Activated CD8-positive, alpha-beta T cell treated with anti-CD3 and anti-CD28 coated beads for 36 hours (primary cell): ENCODE measurements at places on chromosomes 2 and 18. TPM values are rescaled to one million over a fixed set of nuclear protein-coding genes. Genes with fewer than 3 reads are reported as not detected.

GRCh38 chr18:38611036-38611964 is 1045.7 kb upstream of the CELF4 start:
- peak; percentile 35 for DNase-seq

DNA sequence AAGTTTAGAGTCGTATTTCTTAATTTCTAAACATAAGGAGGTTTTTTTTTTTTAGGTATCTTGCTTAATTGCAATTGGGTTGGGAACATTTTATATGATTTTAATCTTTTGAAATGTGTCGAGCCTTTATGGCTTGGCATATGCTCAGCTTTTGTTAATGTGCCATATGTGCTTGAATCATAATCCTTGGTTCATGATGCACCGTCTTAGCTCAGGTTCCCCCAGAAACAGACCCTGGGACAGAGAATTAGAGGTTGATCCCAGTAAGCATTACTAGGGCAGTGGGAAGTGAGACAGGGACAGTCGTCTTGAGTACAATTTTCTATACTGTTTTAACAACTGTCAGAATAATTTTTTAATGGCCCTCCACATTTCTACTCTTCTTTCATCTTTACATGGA is 9.3 kb downstream of the CHCHD5 start:
- no peak for DNase-seq

DNA sequence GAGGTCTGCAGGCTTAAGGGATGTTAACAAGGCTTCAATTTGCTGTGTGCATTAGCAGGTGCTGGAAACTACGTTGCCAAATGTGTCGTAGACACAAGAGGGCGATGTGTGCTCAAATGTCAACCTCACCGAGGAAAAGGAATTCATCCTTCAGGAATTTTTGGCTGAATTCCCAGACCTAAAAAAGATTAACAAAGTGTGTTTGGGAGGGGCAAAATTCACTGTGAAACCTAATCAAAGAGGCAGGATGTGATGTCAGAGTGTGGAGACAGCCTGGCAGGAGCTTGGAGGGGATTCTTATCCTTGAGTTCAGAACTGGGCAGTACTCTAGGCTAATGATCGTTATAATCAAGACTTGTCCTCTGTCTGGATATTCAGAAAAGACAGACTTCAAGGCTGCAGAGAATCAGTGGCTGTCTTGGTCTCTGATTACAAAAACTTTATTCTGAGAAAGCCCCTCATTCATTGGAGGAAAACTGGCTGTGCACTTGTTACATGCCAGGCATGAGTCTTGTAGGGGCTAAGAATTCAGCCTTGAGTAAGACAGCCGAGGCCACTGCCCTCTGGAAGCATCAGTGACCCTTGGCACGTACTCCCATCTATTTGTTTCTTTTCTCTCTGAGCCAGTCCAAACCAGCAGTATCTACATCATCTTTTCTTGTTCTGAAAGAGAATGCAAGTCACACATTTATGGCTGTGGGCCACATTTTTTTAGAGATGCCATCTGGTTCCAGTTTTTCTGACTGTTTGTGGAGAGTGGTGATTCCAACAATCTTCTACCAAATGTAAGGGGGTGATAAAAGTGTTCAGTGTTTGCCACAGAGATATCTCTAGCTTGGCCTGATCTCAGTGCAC is 18.7 kb upstream of the SCYGR1 start:
- peak; percentile 37 for DNase-seq

DNA sequence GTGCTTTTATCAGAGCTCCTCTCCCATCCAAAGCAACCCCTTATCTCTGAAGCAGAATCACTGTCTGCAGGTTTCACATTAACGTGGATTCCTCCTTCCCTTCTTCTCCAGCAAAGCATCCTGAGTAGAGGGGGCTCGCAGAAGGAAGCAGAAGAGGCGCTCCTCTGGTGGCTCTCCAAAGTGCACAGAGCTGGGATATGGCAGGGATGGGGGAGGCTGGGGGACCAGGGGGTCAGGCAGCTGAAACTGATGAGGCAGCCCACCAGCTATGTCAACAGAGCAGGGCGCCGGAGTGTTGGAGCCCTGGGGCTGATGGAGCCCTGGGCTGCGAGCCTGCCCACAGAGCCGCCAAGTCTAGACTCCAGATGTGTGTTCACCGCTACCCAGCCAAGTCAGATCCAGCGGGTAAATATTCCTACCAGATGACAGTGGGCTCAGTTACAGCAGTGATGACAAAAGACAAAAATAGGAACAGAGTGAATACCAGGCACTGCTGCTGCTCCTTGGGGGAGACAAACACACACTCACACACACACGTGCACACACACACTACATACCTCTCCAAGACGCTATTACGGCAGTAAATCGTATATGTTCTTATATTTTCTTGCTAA is 678.3 kb upstream of the ID2 start:
- DNase-seq = no peak

GRCh38 chr2:236393581-236393980 is 129.4 kb upstream of the ASB18 start:
- no peak for DNase-seq

DNA sequence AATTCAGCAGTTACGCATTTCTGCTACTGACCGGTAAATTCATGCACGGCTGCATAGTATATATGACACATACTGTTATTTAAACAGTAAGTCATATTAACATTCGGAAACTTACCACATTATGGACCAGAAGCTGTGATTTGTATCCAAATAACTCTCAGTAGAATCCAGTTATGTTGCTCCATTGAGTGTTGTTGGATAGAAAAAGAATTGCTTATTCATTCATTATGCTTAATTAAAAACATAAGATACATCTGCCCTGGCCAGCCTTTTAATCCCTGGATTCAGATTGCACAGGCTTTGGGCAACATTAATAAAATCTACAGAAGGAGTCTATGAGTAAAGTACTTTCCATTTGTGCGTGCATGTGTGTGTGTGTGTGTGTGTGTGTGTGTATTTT is 111.3 kb downstream of the CPS1 start:
- DNase-seq = no peak

- peak; percentile 63 for DNase-seq
Measured at GRCh38 chr18:5868218-5868854, 27.0 kb downstream of the TMEM200C start.

DNA sequence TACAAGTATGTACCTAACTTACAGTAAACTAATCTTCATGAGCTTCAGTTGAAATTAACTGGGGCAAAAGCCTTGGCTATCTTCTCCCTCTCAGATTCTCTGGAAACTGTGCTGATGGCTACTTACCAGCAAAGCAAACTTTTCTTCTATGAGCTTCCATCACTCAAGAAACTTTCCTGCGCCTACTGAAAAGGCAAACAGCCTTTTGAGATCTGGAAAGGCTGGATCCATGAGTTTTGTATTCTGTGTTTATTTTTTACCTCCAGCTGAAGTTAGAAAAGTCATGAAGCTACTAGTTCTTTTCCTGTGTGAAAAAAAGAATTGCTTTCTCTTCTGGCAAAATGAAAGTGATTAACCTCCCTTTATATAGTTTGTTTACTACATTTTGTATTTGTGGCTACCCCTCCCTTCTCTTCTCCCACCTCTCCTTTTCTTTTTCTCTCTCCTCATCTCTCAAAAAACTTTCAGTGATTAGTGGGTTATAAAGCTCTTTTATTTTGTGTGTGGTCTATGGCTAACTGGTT is 49.2 kb upstream of the RNF152 start:
- no peak for DNase-seq

- DNase-seq = no peak
Measured at GRCh38 chr18:26700201-26700600, 151.8 kb upstream of the KCTD1 start.

- no peak for DNase-seq
Measured at GRCh38 chr2:189236066-189236465, 56.5 kb upstream of the COL5A2 start.

DNA sequence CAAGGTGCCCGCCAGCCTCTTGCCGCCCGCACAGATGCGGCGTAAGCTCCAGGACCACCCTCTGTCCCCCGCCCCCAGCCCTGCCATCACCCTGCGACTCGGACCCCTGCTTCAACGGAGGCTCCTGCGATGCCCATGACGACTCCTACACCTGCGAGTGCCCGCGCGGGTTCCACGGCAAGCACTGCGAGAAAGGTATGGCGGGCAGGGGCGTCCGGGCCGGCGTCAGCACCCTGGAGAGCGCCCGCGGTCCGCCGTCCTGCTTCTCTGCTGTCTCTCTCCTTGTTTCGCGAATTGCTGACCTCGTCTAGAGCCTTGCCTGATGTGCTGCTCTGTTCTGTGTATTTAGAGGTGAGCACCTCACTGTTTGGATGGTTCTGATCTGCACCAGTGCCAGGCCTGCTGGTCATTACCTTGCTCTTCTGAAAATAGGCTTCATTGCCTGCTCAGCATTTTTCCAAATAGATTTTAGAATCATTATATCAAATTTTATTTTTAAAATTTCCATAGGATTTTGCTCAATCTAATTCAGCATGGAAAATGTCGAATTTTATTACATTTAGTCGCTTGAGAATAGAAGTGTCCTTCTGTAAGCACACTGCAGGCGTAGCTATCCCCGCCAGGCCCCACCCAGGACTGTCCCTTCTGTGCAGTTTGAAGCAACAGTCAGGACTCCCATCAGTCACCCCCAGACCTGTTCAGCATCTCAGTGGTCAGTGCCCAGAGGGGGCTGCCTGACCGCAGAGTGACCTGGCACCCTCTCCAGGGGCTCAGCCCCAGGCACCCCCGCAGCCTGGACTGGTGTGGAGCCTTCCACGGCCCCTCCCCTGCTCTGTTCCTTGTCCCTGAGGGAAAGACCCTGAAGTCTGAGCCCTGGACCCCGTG is 51.6 kb downstream of the SNED1 start:
- no peak for DNase-seq

- peak; percentile 2 for DNase-seq
Measured at GRCh38 chr18:30192216-30192615, 850.3 kb downstream of the DSC3 start.

DNA sequence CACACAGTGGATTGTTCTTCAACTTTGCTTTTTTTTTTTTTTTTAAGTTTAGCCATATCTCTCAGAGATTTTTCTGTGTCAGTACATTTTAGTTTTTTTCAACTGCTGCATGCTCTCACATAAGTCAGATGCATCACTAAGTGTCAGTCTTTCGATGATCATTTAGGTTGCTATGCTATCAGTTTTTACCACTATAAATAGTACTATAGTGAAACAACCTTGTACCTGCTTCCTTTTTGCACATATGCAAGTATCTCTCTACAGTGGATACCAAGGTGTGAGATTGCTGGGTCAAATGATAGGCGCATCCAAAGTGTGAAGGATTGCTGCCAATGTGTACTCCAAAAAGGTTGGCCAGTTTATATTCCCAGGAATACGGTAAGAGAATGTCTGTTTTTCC is 33.5 kb upstream of the MAP4K3 start:
- DNase-seq = no peak

GRCh38 chr2:178450524-178450773 is 526 bp downstream of the PRKRA start:
- peak; percentile 82 for DNase-seq

DNA sequence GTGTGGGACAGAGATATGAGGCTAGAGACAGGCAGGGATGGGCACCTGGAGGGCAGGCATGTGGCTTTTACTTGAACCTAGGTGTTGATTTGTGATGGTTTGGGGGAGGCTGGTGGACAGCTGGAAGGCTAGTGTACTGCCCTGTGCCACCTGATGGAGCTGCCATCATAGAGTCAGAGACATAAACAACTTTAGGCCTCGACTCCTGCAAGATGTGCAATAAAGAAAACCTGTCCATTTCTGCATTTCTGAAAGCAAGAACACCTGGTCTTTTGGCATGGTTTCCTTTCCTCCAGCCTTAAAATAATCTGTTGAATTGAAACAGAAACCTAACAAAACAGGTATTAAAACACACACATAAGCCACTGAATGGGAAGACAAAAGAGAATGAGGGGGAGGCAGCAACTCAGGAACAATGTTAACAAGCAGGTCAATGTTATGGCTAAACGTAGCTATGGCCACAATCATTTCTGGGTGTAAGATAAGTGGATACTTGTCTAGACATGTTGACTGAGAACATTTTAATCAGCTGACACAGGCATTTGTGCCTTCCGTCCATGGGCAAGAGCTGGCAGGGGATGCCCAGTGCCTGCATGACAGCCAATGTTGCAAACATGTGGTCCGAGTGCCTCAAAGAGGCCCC is 87.8 kb downstream of the KCTD1 start:
- no peak for DNase-seq

GRCh38 chr2:12419803-12420202 is 296.9 kb upstream of the TRIB2 start:
- DNase-seq = no peak

DNA sequence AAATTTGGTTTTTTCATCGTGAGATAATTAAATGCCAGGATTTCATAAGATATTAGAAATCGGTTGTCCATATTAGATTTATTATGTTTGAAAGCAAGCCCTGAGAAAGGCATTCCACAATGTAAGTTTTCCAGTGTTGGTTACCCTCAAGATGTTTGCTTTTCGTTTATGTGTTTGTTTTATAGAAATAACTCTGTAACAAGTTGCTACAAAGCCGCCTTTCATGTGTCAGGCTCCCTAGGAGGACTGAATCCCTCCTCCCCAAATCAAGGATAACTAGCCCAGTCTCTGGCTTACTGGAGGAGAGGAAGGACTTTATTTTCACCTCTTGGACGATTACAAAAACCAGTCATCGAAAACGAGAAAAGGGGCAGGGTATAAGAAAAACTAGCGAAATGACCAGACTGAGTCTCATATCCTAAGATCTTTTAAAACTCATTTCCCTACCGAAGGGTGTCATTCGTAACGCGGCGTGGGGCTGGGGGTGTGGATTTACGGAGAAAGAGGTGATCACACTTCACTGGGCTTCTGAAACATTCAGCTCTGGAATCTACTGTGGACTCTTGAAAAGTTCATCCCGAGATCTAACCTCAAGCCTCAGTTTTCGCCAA is 1.0 kb upstream of the PEX13 start:
- peak; percentile 68 for DNase-seq

DNA sequence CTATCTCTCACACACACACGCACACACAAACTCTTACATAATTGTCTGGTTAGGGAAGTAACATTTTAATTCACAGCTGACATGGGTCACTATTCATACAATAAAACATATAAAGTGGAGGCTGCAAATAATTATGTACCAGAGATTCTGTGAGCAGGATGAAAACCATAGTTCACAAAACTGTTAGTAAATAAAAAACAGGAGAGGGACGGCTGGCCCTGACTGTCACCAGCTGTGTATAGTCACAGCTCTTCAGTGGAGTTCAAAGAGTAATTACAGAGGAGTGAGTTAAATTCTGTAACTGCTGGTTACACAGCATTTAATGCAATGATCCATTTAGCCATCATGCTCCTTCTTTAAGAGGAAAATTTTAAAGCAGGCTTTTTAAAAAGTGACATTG is 76.9 kb downstream of the NRXN1 start:
- no peak for DNase-seq

IGFBP5 gene
- not detected for total RNA-seq

ZBTB7C gene
- not detected for total RNA-seq
